Central memory CD8-positive, alpha-beta T cell (primary cell): ENCODE measurements at places on chromosomes 2 and 18.
A peak's percentile ranks its signal among the peaks of the same experiment; 100 is the strongest.

DNA sequence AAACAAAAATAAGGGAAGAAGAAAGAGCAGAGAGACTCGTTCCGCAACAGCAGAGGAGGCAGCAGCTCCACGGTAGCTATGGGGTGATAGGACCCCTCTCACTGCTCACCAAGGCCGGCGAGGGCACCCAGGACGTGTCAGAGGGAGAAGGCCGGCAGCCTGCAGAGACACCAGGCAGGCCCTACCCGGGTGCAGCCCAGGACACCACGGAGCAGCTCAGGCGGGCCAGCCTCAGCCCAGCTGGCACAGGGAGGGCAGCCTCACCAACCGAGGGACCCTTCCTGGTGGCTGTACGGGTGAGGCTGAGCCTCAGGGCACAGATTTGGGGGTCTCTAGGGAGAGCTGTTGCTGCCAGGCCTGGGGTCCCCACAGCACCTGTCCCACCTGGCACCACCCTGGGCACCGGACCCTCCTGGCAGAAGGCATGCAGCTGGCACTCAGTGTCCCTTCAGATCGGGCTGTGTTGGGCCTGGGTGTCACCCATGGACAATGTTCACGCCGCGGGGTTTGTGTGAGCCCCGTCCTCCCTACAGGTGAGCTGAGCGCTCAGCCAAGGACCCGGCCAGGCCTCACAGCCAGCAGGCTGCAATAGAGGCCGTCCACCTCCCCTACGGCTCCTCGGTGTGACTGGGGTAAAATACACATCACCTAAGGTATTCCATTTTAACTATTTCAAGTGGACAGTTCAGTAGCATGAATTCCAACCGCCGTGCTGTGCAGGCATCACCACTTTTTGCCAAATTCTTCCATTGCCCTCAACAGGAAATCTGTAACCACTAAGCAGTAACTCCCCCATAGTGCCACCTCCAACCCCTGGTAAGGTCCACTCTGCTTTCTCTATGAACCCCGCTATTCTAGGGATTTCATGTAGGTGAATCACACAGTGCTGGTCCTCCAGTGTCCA is 21.6 kb downstream of the KCNG2 start:
- H3K4me3 ChIP-seq, result peak overlapping the region; percentile 15
- no peak for DNase-seq
- H3K36me3 ChIP-seq, result no peaks in the 10 kb centered on the region
- H3K27me3 ChIP-seq, result peaks cover 43% of the 10 kb centered on the region

DNA sequence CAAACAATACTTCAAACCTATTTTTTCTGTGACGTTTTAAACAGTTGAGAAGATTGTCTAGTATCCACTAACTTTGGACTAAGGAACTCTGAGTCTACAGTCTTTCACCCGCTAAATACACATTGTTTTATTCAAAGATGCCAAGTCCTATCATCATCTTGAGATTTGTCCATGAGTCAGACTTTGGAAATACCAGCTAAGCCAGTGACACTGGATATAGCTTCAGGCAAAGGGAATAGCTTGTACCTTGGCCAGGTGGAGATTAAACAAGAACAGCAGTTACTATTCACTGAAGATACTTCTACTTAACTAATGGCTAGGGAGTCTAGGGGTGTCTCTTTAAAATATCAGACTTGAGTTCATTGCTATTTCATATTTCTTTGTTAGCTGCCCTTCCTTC is 137.5 kb downstream of the COMMD1 start:
- no peaks in the 10 kb centered on the region for H3K27me3 ChIP-seq
- no peak overlapping the region for H3K27ac ChIP-seq
- no peak overlapping the region for H3K4me3 ChIP-seq
- no peak for DNase-seq
- peaks cover 20% of the 10 kb centered on the region for H3K4me1 ChIP-seq
- peaks cover 2% of the 10 kb centered on the region for H3K36me3 ChIP-seq

- peaks cover 30% of the 10 kb centered on the region for H3K27me3 ChIP-seq
- H3K36me3 ChIP-seq, result no peaks in the 10 kb centered on the region
- H3K4me3 ChIP-seq, result no peak overlapping the region
- DNase-seq, result no peak
- H3K27ac ChIP-seq, result no peak overlapping the region
Observed at GRCh38 chr2:109694190-109694589, 80.0 kb downstream of the SOWAHC start.

- H3K27me3 ChIP-seq, result no peaks in the 10 kb centered on the region
- peaks cover 42% of the 10 kb centered on the region for H3K36me3 ChIP-seq
- H3K27ac ChIP-seq, result peak overlapping the region; percentile 89
- no peak for DNase-seq
Observed at GRCh38 chr2:113178891-113179290, 5.1 kb downstream of the PSD4 start.

DNA sequence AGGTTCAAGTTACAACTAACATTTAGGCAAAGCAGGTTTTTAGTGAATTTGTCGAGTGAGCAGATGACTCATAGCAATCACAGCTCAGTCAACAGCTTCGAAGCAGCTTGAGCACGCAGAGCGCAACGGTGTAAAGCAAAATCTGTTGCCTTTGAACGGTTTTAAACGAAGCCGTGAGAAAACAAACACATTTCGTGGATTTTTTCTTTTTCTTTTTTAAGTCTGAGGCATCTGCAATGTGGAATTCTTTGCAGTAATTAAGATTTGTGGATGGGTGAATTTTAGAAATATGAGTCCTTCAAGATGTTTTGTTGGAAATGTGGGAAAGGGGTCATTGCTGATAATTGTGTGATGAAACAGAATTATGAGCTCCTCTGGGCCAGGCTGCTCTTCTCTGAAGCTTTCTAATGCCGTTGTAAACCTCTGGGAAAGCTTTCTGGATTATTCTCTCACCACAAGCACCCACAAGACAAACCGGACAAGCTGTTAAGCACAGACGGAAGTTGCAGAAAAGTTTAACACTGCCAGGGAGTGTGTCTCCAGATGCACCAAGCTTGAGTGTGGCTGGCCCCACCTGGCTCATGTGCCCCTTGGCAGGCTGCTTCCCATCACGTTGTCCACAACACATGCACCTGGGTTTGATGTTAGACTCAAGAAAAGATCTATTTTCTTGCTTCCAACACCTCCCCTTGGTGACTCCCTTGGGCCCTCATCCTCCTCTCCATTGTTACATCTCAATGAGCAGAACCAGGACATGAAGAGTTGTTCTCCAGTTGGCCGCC is 224.7 kb downstream of the ACKR3 start:
- no peak overlapping the region for H3K27ac ChIP-seq
- no peak overlapping the region for H3K4me3 ChIP-seq
